ENCODE measurements at places on chromosomes 2 and 18. TPM values are rescaled to one million over a fixed set of nuclear protein-coding genes. Genes with fewer than 3 reads are reported as not detected.
A peak's percentile ranks its signal among the peaks of the same experiment; 100 is the strongest.

SGPP2 gene
- 39.5 TPM for polyA plus RNA-seq

- no peak overlapping the region for H3K4me3 ChIP-seq
- DNase-seq = no peak
- no peaks in the 10 kb centered on the region for H3K27me3 ChIP-seq
- H3K27ac ChIP-seq = no peak overlapping the region
- no peaks in the 10 kb centered on the region for H3K4me1 ChIP-seq
- H3K36me3 ChIP-seq = no peaks in the 10 kb centered on the region
Measured at GRCh38 chr2:2839782-2840531, 508.9 kb upstream of the MYT1L start.

- no peaks in the 10 kb centered on the region for H3K27me3 ChIP-seq
- DNase-seq = no peak
- H3K4me1 ChIP-seq = no peaks in the 10 kb centered on the region
- H3K27ac ChIP-seq = no peak overlapping the region
Measured at GRCh38 chr2:126750506-126750905, 94.5 kb downstream of the GYPC start.

DNA sequence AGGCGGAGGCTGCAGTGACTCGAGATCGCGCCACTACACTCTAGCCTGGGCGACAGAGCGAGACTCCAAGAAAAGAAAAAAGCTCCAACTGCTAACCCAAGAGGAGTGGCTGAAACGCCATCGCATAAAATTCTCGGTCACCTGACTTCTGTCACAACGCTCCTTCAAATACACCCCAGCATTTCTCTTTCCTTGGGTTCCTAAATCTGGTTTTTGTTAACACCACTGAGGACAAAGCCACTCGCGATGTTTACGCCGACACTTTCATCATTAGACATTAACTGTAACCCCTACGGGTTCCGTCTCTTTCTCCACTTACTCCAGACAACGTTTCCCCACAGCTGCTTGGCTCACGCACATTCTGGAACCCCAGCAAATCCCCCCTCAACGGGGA, 679 bp downstream of the CLK1 start:
- H3K27ac ChIP-seq = peak overlapping the region; percentile 99
- H3K27me3 ChIP-seq = no peaks in the 10 kb centered on the region
- H3K36me3 ChIP-seq = peaks cover 14% of the 10 kb centered on the region
- H3K4me1 ChIP-seq = peaks cover 7% of the 10 kb centered on the region

GRCh38 chr2:199911877-199912161, 726 bp downstream of the C2orf69 start:
- H3K4me1 ChIP-seq = peaks cover 3% of the 10 kb centered on the region
- peak overlapping the region; percentile 98 for H3K27ac ChIP-seq
- DNase-seq = no peak
- no peaks in the 10 kb centered on the region for H3K27me3 ChIP-seq

DNA sequence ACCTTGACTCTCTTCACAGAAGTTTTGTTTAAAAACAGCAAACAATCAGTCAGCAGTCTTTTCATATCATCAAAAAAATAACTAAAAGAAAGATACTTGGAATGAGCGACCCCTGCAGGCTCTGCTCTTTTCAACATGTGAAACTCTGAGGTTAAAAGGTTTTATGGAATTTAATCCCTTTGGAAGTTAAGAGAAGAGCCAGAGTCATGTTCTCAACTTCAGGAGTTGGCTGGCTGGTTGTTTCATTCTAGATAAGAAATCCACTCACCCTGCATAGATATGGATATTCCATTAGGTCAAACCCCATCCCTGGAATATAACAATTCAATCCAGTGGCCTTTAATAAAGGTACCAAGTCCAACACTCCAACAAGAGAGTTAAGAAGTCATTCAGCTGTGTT, 115.6 kb upstream of the RMDN2 start:
- H3K27me3 ChIP-seq = no peaks in the 10 kb centered on the region
- no peaks in the 10 kb centered on the region for H3K36me3 ChIP-seq
- no peak for DNase-seq
- no peaks in the 10 kb centered on the region for H3K4me1 ChIP-seq
- H3K27ac ChIP-seq = no peak overlapping the region

DNA sequence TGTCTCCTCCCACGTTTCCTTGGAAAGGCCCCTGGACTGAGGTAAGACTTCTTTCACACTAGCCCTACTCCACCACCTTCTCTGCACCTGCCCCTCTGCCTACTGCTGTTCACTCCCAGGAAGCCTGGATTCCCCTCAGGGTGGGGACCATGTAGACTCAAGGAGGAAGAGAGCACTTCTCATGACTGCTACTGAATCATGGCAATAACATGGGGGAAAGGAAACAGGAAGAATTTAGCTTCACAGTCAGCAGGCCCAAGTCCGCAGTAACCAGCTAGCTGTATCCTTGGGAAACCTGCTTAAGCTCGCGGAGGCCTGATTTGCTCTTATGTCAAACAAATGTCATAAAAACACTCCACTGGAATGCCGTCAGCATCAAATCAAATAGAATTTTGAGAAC, 126.2 kb upstream of the CAPN13 start:
- no peaks in the 10 kb centered on the region for H3K4me1 ChIP-seq
- no peaks in the 10 kb centered on the region for H3K36me3 ChIP-seq
- no peak overlapping the region for H3K4me3 ChIP-seq
- no peaks in the 10 kb centered on the region for H3K27me3 ChIP-seq
- H3K27ac ChIP-seq = no peak overlapping the region
- DNase-seq = no peak

- H3K27ac ChIP-seq = no peak overlapping the region
- H3K36me3 ChIP-seq = no peaks in the 10 kb centered on the region
- no peaks in the 10 kb centered on the region for H3K4me1 ChIP-seq
- H3K27me3 ChIP-seq = no peaks in the 10 kb centered on the region
- no peak overlapping the region for H3K4me3 ChIP-seq
Measured at GRCh38 chr2:216651351-216651881, 18.2 kb downstream of the IGFBP2 start.

DNA sequence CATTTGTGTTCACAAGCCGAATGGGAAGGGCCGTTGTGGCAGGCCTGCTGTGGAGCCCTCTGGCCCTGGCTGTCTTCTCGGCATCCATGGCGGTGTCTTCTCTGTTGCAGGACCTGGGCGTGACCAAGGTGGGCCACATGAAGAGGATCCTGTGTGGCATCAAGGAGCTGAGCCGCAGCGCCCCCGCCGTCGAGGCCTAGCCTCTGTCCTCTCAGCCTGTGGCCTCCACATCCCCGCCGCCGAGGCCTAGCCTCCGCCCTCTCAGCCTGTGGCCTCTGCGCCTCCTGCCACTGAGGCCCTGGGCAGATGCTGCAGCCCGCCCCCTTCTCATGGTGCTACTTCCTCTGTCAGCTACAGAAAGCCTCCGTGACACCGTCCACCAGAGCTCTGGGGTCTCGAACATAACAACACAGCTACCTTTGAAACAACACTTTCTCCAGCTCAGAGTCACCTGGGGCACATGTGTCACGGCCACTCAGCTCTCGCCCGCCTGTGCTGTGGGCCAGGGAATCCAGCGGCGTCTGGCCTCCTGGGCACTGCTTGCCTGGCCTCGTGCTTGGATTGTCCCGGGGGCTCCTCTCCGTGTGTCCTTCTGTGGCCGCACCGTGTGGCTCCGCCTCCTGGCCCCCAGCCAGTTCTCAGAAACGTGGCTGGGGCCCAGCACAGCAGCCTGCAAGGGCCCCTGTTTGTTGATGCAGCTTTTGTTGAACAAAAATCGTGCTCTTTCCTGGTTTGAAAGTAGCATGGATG, 97.1 kb downstream of the USP40 start:
- no peak overlapping the region for H3K4me3 ChIP-seq
- H3K27ac ChIP-seq = no peak overlapping the region
- no peak for DNase-seq
- H3K4me1 ChIP-seq = peaks cover 13% of the 10 kb centered on the region

DNA sequence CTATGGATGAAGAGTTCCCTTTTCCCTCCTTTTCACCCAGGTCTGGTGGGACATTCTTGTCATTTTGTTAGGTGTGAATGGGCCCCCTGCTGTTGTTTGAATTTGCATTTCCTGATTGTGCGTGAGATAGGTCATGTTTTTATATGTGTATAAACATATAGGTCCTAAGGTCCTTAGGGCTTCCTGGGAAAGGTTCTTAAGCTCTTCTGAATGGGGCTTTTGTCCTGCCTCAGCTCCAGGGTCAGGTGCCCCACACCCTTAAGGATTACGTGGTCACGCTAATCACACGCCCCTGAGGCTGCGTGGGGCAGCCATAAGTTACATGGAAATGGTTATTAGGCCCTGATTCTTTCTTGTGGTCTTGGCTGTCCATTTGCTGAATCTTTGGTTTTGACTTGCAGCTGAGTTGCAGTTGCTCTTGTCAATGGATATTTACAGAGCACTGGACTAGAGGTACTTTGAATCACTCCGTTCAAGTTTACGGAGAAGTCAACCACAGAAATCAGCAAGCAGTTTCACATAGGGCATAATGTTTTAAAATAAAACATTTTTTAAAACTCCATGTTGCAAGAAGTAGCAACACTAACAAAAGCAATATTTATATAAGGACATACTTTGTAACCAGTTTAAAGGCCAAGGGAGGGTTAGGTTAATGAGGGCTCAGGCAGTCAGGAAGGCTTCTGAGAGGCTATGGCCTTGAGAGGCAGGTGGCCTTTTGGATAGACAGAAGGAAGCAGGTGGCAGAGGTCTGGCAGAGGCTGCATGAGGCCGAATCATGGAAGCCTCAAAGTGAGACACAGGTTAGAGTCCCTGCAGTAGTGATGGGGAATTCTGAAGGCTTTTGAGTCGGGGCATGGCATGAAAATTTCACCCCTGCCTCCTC, 24.2 kb downstream of the LIPG start:
- H3K27ac ChIP-seq = no peak overlapping the region
- no peak for DNase-seq
- no peaks in the 10 kb centered on the region for H3K27me3 ChIP-seq
- no peaks in the 10 kb centered on the region for H3K4me1 ChIP-seq
- peaks cover 4% of the 10 kb centered on the region for H3K36me3 ChIP-seq

DNA sequence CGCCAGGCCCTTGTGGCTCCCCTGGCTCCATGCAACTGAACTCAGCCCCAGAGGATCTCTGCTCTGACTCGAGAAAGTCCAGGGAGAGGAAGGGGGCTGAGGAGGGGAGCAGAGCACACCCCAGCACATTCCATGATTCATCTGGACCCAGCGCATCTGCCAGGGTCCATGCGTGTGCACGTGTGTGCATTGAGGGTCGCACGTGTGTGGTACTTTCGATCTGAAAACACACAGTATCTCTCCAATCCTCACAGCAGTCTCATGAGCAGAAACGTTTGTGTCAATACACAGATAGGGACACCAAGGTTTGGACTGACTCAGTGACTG, 146.4 kb upstream of the ID2 start:
- no peak overlapping the region for H3K27ac ChIP-seq
- no peaks in the 10 kb centered on the region for H3K27me3 ChIP-seq
- H3K4me1 ChIP-seq = peaks cover 32% of the 10 kb centered on the region
- H3K36me3 ChIP-seq = no peaks in the 10 kb centered on the region
- DNase-seq = no peak

LRP2 gene
- 5.9 TPM for polyA plus RNA-seq

DNA sequence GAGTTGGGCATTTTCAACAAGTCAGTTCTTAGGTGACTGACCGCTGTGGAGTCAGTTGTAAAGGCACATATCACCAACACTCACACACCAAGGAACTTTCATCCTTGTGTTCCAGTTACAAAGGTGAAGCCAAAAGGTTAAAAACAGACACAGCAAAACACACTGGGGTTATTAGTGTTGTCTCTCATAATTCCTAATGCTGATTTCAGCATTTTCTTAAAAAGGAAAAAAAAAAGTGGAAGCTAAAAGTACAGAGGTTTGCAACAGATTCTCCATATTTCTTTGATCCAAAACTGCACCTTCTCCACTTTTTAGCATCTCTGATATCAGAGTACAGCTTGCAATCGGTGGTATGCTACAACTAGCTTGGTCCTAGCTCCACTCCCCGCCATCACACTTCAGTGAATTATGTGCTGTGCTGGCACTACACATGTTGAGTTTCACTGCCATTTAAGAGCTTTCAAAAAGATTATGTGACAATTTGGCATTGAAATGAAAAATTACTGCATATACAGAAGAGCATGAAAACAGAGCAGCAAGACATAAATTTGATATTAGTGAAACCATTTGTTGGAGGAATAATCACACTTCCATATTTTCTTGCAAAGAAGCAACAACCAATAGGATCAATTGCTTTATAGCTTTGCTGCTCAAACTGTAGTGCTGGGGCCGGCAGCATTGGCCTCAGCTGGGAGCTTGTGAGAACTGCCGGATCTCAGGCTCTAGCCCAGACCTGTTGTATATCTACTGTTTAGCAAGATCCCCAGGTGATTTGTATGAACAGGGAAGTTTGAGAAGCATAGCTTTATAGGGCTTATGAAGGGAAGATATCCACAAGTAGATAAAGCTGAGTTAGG, 62.3 kb upstream of the DAPL1 start:
- H3K4me3 ChIP-seq = no peak overlapping the region
- H3K36me3 ChIP-seq = no peaks in the 10 kb centered on the region
- no peaks in the 10 kb centered on the region for H3K27me3 ChIP-seq
- no peak for DNase-seq
- peaks cover 3% of the 10 kb centered on the region for H3K4me1 ChIP-seq

GRHL1 gene
- 1.8 TPM for polyA plus RNA-seq

DSG3 gene
- polyA plus RNA-seq = not detected

- DNase-seq = peak; percentile 32
- no peaks in the 10 kb centered on the region for H3K27me3 ChIP-seq
- no peaks in the 10 kb centered on the region for H3K4me1 ChIP-seq
- H3K4me3 ChIP-seq = no peak overlapping the region
- no peak overlapping the region for H3K27ac ChIP-seq
Measured at GRCh38 chr2:117359266-117359914, 455.1 kb upstream of the DDX18 start.

TXNDC2 gene
- polyA plus RNA-seq = 0.19 TPM

GRCh38 chr2:105138643-105139042, 100.8 kb downstream of the MRPS9 start:
- H3K27me3 ChIP-seq = no peaks in the 10 kb centered on the region
- DNase-seq = no peak
- H3K36me3 ChIP-seq = no peaks in the 10 kb centered on the region
- no peaks in the 10 kb centered on the region for H3K4me1 ChIP-seq
